ENCODE measurements at places on chromosomes 2 and 18. TPM values are rescaled to one million over a fixed set of nuclear protein-coding genes. Genes with fewer than 3 reads are reported as not detected.

DNA sequence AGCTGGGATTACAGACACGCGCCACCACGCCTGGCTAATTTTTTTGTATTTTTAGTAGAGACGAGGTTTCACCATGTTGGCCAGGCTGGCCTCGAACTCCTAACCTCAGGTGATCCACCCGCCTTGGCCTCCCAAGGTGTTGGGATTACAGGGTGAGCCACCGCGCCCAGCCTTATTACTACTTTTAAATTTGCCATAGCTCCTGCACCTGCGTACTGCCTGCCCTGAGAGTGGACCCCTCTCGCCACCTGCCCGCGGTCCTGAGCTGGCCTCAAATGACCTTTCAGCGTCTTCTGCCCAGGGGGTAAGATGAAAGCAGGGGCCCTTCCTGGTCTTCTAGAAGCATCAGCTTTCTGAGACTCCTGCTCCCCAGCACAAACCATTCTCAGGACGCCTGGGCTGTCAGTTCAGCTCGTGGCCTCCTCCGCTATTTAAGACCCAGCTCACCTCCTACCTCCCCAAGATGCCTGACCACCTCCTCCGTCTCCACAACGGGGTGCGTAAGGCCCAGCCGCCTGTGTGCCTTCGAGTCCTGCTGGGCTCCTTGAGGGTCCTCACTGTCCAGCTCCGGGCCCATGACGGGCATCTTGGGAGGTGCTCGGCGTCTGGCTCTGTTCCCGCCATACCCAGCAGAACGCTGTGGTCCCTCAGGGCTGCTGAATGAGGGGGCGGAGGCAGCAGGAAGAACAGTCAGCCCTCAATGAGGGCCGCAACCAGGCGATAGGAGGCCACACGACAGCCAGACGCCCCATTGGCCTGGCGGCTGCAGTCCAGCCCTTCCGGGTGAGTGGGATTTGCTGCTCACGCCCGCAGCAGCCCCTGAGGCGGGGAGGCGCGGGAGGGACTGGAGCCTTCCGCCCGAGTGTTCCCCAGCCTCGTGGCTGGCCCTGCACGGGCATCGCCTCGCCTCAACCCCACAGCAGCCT, 266.6 kb downstream of the TFCP2L1 start:
- DNase-seq = no peak

- DNase-seq = no peak
These were observed 557.0 kb upstream of the CNTNAP5 start for GRCh38 chr2:123468071-123468470.

CTNNA2 gene
- not detected for total RNA-seq

- no peak for DNase-seq
These were observed 139.2 kb downstream of the NEDD4L start for GRCh38 chr18:58183226-58183625.

DNA sequence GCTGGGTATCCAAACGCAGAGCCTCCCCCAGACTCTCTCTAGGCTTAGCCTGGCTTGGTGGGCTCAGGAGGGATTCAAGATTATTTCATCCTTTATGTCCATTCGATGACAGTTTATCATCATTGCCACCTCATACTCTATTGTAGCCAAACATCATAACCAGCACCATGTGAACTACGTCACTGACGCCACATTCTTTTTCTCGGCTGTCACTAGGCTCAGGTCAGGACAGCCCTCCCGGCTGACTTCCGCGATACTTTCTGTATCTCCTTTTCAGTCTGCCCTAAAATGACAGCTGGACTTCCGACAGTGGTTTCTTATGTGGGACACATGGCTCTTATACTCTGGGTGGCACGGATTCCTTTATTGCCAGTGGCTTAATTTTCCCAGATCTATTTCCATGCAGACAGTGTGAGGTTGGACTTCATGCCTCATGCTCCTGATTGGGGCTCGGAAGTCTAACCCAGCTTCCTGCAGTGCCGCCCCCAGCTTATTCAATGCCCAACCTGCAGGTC, 39.8 kb upstream of the SMIM21 start:
- DNase-seq = no peak

IL1R2 gene
- total RNA-seq = 1.2 TPM

- DNase-seq = no peak
These were observed 2.8 kb upstream of the ECEL1 start for GRCh38 chr2:232490221-232491138.

FBXO15 gene
- 1.1 TPM for total RNA-seq

GRCh38 chr2:68216454-68217310, 35.6 kb downstream of the PPP3R1 start:
- DNase-seq = no peak

TXNL4A gene
- 118 TPM for total RNA-seq

- DNase-seq = no peak
These were observed 34.4 kb downstream of the PCARE start for GRCh38 chr2:29039718-29040480.

SOWAHC gene
- total RNA-seq = 72.3 TPM

DNA sequence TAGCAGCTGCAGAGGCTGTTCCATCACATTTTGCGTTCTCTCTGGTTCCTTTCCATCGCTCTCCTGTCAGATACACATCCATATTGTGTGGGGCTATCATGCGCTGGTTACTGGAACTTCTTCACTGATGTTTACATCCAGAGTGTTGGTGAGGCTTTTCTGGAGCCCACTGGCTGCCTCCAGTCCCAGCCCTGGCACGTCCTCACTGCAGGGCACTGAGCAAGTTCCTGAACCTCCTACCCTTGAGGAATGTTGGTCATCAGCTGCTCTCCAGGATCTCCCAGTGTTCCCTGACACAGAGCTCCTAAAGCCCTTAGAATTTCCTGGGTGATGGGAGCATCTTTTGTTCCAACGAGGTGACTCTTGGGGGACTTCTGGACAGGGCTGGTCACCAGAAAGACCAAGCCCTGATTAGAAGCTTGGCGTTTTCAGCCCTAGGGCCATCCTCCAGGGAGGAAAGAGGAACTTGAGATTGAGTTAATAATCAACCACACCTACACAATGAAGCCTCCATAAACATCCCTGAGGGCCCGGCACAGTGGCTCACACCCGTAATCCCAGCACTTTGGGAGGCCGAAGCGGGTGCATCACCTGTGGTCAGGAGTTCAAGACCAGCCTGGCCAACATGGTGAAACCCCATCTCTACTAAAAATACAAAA, 81.3 kb downstream of the TFCP2L1 start:
- DNase-seq = no peak

COL4A4 gene
- total RNA-seq = 6.6 TPM

GRCh38 chr2:217804791-217805667, 197.8 kb downstream of the TNS1 start:
- DNase-seq = no peak

GRCh38 chr2:28271231-28271918, 121.3 kb upstream of the FOSL2 start:
- DNase-seq = no peak

GRCh38 chr2:152297715-152298114, 37.3 kb upstream of the FMNL2 start:
- DNase-seq = no peak

- DNase-seq = no peak
These were observed 242.8 kb downstream of the GLI2 start for GRCh38 chr2:120978359-120979050.

SLC9A4 gene
- not detected for total RNA-seq

ALKAL2 gene
- not detected for total RNA-seq

DNA sequence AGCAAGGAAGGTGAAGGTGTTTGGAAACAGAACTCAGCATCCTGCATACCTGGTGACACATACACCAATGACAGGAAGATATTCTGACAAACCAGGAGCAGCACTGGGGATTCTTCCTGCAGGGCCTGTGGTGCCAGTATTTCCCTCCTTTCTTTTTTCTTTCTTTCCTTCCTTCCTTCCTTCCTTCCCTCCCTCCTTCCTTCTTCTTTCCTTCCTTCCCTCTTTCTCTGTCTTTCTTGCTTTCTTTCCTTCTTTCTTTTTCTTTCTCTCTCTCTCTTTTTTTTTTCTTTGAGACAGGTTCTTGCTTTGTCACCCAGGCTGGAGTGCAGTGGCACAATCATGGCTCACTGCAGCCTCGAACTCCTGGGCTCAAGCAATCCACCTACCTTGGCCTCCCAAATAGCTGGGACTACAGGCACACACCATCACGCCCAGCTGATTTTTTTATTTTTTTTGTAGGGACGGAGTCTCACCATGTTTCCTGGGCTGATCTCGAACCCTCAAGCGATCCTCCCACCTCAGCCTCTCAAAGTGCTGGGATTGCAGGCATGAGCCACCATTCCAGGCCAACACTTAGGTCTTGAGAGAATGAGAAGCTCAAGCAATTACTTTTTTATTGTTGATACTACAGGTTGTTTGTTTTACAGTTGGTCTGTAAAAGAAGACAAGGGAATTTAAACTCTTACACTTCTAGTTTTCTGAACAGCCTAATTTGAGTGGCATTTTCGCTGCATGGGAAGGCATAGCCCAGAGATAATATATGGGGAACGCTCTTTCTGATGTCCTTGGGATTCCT, 54.7 kb upstream of the GATA6 start:
- DNase-seq = no peak

- DNase-seq = no peak
These were observed 44.2 kb upstream of the CDH7 start for GRCh38 chr18:65706646-65707045.

EFEMP1 gene
- total RNA-seq = 872 TPM

- no peak for DNase-seq
These were observed 101.4 kb upstream of the CELF4 start for GRCh38 chr18:37666991-37667390.

- peak; percentile 74 for DNase-seq
These were observed 21.8 kb downstream of the ATG4B start for GRCh38 chr2:241659150-241659739.

GRCh38 chr2:233219848-233220247, 31.6 kb upstream of the ATG16L1 start:
- DNase-seq = no peak

GRCh38 chr2:21676041-21676440, 552.3 kb downstream of the TDRD15 start:
- DNase-seq = no peak

NGEF gene
- total RNA-seq = 3.4 TPM

GRCh38 chr18:79493801-79494211, 98.1 kb downstream of the NFATC1 start:
- no peak for DNase-seq

PRSS56 gene
- not detected for total RNA-seq

DNA sequence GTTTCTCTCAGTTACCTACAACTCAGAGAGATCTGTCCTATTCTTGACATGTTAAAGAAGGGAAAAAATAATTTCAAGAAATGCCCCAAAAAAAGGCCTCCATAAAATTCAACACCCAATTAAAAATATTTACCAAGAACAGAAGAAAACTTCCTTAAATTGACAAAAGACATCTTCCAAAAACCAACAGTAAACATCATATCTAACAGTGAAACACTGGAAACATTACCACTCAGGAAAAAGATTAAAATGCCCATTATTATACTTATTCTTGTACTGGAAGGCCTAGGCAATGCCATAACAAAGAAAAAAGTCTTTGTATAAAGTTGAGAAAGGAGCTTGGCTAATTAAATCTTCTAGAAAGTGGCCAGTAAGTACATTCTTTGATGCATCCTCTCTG, 7.2 kb downstream of the DTNB start:
- DNase-seq = no peak

DNA sequence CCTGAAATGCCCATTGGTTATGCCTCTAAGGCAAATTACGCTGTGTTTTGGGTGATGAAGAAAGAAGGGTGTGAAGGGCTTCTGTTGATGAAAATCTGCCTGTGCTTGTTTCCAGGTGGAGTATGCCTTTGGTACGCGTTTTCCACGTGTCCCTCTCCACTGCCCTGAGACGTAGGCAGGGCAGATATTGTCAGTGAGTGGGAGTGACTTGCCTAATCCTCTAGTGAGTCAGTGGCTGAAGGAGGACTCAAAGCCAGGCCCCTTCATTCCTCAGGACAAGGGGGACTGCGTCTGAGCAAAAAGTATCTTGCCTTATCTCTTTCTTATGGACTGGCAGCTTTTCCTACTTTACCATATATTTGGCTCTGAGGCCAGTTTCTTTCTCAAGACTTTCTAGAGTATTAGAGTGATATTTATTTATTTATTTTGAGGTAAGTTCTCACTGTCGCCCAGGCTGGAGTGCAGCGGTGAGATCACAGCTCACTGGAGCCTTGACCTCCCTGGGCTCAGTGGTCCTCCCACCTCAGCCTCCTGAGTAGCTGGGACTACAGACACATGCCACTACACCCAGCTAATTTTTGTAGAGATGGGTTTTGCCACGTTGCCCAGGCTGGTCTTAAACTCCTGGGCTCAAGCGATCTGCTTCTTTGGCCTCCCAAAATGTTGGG, 10.2 kb downstream of the RALB start:
- no peak for DNase-seq

GRCh38 chr2:191637182-191638078, 40.5 kb upstream of the NABP1 start:
- DNase-seq = peak; percentile 38

DSG4 gene
- not detected for total RNA-seq

- no peak for DNase-seq
These were observed 54.8 kb downstream of the ZNF407 start for GRCh38 chr18:74652392-74652988.

HS6ST1 gene
- 17.1 TPM for total RNA-seq

DNA sequence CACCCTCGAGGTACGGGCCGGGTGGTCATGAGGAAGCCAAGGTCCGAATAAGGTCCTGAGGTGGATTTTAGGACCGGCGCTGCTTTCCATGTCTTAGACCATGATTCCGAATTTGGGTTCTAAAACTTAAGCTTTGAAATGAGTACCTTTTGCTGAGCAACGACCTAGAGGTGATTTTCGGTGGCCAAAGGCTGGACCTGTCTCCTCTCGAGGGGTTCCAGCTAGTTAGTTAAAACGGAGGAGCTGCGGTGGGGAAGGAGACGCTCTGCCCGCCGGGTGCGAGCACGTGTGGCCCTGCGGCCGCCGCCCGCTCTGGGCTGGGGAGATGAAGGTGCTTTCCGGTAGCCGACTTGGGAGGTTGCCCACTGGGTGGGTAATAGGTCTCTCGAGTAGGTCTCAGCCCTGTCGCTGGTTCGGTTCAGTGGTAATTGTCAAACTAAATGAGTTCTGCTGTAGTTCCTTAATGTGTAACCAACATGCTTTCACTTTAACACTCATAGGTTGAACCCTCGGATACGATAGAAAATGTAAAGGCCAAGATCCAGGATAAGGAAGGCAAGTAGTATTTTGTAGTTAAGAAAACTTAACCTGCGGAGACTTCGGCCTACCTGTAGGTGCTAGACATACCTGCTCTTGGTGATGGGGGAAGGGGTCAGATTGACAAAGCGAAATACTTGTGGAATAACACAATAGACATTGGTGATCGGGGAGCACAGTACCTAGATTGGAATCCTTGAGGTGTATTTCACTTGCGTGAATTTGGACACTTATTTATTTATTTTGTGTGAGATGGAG, 572 bp downstream of the RPS27A start:
- no peak for DNase-seq

DNA sequence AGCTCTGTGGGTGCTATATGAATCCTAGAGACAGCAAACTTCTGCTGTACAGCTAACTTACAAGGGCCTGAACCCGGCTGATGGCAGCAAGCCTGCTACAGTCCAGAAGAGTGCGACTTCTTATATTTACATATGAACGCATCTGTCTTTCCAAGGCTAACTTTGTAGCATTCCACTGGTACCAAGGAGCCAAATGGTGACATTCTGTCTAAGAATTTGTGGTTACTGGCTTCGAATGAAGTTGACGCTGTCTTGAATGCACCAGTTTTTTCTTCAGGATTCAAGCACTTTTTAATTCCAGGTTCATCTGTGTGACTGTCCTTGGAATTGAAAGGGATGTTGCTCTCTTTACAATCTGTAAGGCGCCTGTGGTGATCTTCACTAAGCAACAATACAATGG, 42.4 kb downstream of the THUMPD2 start:
- no peak for DNase-seq

FOXD4L1 gene
- total RNA-seq = 0.25 TPM

DOK6 gene
- 6.7 TPM for total RNA-seq

GRCh38 chr2:177183860-177184259, 28.7 kb upstream of the HNRNPA3 start:
- no peak for DNase-seq

- no peak for DNase-seq
These were observed 21.0 kb upstream of the IL37 start for GRCh38 chr2:112889976-112890375.

CYTIP gene
- 1.3 TPM for total RNA-seq
